ENCODE measurements at places on chromosomes 16 and 17.

DNA sequence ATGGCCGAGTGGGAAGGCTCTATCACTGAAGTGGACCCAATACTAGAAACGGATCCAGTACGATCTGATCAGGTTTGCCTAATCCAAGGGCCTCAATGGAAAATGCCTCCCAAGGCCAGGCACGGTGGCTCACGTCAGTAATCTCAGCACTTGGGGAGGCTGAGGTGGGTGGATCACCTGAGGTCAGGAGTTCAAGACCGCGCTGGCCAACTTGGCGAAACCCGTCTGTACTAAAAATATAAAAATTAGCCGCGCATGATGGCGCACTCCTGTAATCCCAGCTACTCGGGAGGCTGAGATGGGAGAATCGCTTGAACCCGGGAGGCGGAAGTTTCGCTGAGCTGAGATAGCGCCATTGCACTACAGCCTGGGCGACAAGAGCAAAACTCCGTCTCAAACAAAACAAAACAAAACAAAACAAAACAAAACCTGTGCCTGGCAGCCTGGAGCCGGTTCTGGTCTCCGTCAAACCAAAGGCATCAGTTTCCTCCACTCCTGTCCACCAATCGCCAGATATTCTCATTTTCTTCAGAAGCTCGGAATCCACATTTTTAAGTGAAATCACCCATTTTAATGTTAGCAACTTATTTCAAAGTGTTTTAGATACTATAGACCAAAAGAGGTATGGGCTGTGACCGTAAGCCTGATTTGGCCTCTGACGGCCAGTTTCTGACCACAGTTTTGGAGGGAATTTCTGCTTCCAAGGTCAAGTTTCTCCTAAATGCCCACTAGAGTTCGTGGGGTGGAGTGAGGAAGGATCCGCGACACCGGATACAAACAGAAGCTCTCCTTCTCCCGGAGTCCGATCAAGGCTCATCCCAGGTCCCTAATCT, 664 bp downstream of the NQO1 start:
- DNase-seq = no peak

DNA sequence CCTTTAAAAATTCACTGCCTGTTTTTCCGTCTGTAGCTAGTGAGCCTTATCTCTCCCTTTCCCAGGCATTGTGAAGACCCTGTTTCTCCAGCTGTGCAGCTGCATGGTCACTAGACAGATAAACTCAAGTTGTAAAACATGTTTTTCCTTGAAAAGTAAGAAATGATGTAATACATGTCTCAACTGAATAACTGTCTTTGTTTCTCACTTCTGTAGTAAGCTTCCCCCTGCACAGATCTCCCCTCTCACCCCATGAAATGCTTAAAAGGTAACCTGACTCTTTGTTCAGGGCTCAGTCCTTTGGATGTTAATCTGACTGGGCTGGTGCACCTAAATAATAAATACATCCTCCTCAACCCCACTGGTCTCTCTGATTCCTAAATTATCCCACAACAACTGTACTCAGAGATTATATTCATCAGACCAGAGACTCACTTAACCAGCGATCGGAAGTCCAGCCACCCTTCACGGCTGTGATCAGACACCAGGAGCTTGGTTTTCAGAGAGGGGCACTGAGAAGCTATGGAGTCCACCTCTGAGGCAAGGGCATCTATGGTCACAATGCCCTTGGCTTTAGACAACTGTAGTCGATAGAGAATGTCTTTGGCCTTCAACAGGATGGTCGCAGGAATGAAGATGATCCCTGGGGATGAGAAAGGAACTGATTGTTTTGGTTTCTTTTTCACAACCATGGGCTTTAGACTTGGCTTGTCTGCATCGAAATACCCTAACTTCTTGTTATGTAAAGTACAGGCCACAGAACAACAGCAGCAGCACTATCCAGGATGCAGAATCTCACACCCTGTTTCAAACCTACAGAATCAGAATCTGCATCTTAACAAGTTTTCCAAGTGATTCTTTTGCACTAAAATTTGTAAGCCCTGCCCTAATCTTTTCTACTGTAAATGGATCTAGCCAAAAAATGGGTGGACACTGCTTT, 15.4 kb downstream of the ACSM1 start:
- no peak for DNase-seq

DNA sequence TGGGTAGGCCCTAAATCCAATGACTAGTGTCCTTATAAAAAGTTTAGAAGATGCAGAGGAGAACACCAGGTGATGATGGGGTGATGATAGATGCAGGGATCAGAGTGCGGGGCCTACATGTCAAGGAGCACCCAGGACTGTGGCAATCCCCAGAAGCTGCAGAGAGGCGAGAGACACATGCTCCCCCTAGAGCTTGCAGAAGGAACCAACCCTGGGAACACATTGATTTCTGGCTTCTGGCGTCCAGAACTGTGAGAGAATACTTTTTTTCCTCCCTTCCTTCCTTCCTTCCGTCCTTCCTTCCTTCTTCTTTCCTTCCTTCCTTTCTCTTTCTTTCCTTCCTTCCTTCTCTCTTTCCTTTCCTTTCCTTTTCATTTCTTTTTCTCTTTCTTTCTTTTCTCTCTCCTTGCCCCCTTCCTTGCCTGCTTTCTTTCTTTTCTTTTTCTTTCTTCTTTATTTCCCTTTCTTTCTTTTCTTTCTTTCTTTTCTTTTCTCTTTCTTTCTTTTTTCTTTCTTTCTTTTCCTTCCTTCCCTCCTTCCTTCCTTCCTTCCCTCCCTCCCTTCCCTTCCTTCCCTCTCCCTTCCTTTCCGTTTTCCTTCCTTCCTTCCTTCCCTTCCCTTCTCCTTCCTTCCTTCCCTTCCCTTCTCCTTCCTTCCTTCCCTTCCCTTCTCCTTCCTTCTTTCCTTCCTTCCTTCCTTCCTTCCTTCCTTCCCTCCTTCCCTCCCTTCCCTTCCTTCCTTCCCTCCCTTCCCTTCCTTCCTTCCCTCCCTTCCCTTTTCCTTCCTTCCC, 134.3 kb downstream of the HAPSTR1 start:
- no peak for DNase-seq

- DNase-seq = peak; percentile 64
Observed at GRCh38 chr17:73929860-73930430, 273.5 kb upstream of the RPL38 start.

DNA sequence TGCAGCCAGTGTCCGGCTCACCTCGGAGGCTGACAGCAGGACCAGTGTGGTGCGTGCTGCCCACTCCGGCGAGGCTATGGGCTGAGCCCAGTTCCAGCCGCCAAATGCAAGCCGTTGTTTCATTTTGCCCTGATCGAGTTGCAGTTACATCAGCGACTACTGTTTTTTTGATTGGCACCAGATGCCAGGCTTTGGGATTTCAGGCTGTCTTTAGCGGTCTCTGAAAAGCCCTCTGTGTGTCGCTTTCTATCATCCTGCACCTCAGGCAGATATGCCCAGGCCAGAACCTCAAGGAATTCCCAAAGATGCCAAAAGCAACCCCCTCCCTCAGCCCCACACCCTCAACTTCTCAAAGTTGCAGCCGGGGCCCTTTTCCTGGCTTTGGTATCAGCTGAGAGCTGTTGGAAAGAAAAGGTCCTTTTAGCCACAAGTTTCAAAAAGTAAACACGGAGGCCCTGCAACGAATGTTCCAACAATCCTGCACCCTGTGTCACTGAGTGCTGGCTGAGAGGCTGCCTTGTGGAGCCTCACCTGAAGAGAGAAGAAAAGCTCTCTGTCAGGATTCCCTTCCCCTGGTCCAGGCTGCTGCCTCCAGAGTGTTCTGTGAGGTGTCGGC, 58.9 kb downstream of the WWP2 start:
- DNase-seq = no peak

- DNase-seq = no peak
Observed at GRCh38 chr17:74282587-74283370, 8.7 kb downstream of the DNAI2 start.

- no peak for DNase-seq
Observed at GRCh38 chr17:78253946-78254672, 22.7 kb downstream of the TMEM235 start.

- DNase-seq = no peak
Observed at GRCh38 chr16:84471966-84472365, 32.5 kb downstream of the MEAK7 start.

DNA sequence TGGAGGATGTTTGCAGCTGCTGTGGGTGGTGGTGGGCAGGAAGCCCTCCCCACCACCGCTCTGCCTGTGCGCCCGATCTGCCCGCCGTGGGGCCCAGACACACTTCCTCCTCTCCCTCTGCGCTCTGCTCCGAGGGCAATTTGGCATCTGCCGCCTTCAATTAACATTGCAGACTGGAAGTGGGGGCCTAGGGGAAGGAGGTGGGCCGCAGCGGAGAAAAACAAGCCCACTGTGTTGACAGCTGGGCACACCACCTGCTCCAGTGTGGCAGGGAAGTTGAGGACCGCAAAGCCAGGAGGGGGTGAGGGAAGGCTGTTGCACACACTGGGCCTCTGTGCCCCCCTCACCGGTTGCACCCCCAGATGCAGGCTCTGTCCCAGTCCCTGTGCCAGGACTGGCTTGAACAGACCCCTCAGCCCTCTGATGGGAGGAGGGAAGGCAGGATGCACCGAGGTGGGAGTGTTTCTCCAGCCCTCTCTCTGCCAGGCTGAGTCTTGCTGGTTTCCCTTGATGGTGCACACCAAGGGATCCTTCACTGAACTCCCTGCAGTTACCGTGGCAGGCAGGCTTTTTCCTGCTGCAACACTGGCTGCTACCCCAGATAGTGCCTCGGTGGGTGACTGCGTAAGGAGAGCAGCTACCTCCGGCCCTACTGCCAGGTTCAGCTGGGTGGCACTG, 72.8 kb upstream of the MED9 start:
- no peak for DNase-seq

DNA sequence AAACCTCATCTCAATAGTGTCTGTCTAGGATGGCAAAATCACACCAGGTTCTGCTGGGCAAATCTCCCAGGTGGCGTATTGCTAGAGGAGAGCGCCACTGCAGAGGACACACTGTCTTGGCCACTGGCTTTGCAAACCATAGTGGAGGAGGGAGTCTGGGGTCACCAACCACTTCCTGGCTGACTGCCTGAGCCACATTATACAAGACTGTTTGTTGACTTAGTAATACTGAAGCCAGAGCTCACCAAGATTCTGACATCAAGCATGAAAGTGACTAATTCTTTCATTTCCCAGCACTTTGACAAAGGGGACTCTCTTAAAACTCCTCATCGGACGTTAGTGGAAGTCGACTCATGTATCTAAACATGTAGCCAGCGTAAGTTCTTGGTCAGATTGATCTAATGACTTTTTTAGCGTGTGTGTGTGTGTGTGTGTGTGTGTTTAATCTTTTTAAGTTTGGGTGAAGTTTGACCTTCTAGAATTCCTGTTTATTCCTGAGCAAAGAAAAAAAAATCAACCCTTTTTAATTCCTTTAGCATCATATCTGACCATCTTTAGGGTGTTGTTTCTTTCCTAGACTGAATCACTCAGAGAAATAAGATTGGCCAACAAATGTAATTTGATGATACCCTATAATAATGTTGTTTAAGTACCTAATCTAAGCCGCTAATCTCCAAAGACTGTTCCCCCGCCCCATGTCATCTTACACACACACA, 13.7 kb downstream of the PITPNC1 start:
- DNase-seq = no peak

GRCh38 chr16:29763326-29763725, 14.7 kb upstream of the ZG16 start:
- no peak for DNase-seq

DNA sequence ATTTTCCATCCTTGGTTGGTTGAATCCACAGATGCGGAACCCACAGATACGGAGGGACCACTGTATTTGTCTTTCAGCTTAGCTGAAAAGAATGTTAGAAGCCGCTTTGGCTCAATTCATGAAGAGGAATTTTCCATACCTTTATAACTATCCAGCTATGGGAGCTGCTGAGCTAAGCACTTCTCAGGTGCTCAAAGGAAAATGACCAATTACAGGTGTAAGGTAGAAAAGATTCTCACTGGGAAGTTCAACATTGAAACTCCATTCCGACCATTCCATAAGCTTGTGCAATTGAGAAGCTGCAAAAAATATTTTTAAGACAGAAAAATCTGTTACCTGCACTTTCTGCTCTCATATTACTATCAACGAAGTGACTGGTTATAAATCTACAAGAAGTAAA, 2.7 kb downstream of the AHSP start:
- DNase-seq = no peak

- DNase-seq = no peak
Observed at GRCh38 chr17:79956853-79957252, 78.8 kb downstream of the TBC1D16 start.

GRCh38 chr17:82658796-82659452, 10.7 kb upstream of the WDR45B start:
- DNase-seq = no peak

- no peak for DNase-seq
Observed at GRCh38 chr16:85437166-85438052, 175.7 kb upstream of the GSE1 start.

- no peak for DNase-seq
Observed at GRCh38 chr17:2962236-2962635, 101.2 kb downstream of the OR1D5 start.

- DNase-seq = no peak
Observed at GRCh38 chr16:67356396-67356795, 29.8 kb downstream of the LRRC36 start.

DNA sequence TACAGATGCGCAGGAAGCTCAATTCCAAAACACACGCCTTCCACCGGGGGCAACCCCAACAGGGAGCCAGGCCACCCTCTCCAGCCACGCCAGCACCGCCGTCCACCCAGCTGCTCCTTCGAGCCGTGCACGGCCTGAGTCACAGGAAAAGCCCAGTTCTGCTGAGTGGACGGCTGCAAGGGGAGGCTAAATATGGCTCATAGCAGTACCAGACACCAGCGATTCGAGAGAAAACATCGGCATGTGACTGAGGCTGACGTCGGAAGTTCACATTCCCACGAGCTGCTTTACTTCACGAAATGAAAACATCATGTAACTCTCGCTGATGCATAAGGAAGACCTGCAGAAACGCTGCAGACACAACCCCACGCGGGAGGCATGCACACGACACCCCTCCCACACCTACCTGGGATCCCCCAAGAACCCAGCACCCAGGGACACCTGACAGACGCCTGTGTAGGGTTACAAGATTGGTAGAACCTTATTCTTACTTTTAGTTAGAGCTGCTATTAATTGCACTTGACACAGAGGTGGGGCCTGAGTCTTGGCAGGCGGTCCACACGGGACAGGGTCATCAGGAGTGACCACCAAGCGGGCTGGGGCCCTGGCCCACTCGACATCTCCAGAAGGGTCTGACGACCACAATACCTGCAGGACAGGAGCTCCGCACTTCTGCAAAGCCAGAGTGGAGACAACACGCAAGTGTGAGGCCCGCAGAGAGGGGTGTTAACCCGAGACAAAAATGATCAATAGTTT, 116.8 kb downstream of the ANKRD11 start:
- DNase-seq = no peak

Measured in vagina (tissue), 2 donors.